ENCODE measurements at places on chromosomes 1 and 21. TPM values are rescaled to one million over a fixed set of nuclear protein-coding genes. Genes with fewer than 3 reads are reported as not detected.

DNA sequence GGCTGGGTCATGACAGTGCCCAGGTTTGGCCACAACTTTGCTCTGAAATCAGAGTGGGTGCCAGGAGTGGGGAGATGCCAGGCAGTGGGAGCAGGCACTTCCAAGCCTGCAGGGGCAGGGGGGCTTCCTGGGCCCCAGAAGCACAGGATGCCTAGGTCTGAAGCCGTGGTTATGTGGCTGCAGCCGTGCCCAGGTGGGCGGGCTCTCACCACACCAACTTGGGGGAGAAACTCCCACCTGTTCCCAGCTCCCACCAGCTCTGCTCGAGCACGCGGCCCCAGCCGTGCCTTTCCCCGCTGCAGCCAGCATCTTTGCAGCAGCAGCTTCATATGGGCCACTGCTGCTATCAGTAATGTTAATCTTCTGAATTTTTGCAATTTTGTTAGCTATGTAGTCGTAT, 331.4 kb downstream of the USP25 start:
- DNase-seq: no peak

- peak; percentile 52 for DNase-seq
Measured at GRCh38 chr1:165907256-165907857, 79.9 kb downstream of the UCK2 start.

DNA sequence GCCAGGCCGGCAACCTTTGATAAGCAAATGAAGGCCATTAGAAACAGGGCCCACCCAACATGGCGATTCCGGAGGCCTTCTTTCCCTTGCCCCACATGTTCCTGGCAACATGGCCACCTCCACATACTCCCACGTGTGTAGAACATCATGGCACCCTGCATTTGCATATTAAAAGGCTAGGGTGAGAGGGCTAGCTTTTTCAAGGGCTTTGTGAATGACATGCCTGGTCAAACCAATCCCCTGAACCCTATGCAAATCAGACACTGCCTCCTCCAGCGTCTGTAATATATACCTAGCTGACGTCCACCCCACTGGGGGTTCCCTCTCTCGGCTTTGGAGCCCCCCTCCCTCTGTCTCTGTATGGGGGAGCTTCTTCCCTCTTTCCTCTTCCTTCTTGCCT, 1.6 kb downstream of the ADCY10 start:
- no peak for DNase-seq

GRCh38 chr1:35633547-35633946, 7.8 kb downstream of the PSMB2 start:
- no peak for DNase-seq

GRCh38 chr1:24961961-24962861, 32.1 kb upstream of the RUNX3 start:
- no peak for DNase-seq

GRCh38 chr1:218600968-218601367, 255.8 kb downstream of the TGFB2 start:
- no peak for DNase-seq

ECM1 gene
- total RNA-seq: 110 TPM

PRRX1 gene
- 52.6 TPM for total RNA-seq

Data from RPMI7951 (cell line).